WTC11 (cell line): ENCODE measurements at places on chromosomes 1 and 21.
A peak's percentile ranks its signal among the peaks of the same experiment; 100 is the strongest.

GRCh38 chr1:91754816-91755580 is 131.0 kb downstream of the TGFBR3 start:
- DNase-seq: no peak

DNA sequence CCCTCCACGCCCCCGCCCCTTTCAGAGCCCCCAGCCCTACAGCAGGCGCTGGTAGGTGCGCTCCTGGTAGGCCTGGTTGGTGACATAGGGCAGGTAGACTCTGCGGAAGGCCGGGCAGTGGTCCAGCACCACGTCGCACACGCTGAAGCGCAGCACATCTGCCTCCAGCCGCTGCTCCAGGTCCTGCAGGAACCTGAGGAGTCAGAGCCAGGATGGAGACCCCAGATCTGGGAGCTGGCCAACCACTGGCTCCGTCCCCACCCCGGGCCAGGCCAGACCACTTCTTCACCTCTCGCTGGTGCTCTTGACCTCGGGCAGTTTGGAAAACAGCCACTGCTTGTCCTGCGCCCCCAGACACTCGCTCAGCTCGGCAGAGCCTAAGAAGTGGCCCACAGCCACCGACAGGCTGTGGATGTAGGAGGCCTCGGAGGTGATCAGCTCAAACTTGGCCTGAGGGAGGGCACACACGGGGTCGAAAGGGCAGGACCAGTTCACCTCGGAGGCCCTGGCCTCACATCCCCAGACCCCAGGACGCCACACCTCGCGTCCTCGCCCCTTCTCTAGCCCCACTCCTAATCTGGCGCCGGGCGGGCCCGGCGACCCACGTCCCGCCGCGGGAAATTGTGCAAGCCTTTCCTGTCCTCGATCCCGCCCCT is 6.4 kb downstream of the ARHGEF19 start:
- no peak for DNase-seq

- no peak for DNase-seq
These were observed 160.4 kb downstream of the PIK3R3 start for GRCh38 chr1:45971922-45972531.

- DNase-seq: no peak
These were observed 24.8 kb downstream of the F11R start for GRCh38 chr1:160996178-160996577.

DNA sequence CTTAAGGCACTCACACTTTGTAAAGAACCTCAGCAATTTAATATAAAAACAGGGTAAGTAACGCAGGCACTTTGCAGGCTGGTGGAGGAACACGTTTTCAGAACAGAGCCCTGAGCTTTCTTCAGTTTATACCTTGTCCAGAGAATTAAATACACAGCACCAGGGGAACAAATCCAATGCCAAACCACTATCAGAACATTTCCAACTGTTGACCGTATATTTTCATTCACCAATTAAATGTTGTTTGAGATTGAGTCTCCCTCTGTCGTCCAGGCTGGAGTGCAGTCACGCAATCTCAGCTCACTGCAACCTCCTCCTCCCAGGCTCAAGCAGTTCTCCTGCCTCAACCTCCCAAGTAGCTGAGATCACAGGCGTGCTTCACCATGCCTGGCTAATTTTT is 29.7 kb downstream of the CLSTN1 start:
- DNase-seq: no peak

DNA sequence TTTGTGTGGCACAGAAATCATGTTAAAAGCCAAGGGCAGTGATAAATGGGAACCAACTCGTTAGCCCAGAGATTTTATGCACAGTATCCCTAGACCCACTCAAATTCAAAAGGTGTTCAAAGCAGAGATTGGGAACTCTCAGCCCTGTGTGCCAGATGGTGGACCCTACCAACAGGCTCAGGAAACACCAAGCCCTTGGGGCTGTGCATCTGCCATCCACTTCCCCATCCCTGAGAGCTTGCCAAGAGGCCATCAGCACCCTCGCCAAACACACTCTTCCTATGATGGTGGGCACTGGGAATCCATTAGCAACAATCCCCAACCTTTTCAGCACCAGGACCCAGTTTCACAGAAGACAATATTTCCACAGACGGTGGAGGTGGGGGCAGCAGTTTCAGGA is 194.2 kb upstream of the NFIA start:
- DNase-seq: no peak

DNA sequence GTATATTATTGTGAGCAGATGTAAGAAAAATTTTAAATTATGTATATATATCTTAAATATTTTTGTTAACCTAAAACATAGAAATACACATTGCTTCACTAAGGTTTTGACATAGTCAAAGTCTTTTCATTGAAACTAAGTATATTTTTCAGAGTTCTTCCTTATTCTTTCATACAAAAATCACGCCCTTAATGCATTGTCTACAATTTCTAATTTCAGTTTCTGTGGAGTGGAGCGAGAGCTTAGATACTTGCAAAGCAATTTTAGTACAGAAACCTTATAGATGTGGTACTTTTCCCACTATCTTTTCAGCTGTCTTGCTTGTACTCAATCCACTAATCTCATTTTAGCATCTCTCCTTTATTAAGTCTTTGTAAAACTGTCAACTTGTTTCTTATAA is 63.2 kb downstream of the CD58 start:
- DNase-seq: no peak

- DNase-seq: no peak
These were observed 21.1 kb downstream of the SNAP47 start for GRCh38 chr1:227756172-227756959.

DNA sequence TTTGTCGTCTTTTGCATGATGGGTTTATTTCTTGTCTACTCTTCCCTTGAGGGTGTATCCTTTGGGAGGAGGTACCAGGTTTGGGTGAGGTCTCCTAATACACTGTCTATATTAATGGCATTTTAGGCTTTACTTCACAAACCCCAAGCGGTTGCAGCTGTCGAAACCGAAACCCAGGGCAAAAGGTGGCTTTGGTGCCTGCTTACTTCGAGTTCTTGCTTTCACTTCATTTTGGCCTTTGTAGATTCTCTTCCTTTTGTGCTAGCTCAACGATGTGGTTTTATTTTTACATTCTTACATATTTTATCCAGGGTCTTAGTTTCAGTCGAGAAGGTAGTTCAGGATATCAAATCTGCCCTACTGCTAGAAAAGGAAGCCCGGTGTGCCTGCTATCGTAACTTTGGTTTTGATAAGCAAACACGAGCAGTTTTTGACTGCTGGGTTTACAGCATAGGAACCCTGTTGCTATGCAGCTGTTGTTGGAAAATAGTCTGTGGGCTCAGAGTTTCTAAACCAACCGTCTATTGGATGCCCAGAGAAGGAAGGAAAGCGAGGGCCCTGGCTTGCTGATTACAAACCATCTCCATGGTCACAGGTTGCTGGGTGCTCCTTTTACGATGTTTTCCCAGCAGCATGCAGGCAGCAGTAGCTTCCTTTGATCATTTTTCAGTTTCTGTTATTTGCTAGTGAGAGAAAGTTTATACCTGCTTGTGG is 9.8 kb upstream of the TSPAN2 start:
- no peak for DNase-seq

- DNase-seq: no peak
These were observed 581 bp downstream of the ETV3 start for GRCh38 chr1:157137408-157138219.

GRCh38 chr21:31351960-31352359 is 7.9 kb upstream of the TIAM1 start:
- DNase-seq: no peak

DNA sequence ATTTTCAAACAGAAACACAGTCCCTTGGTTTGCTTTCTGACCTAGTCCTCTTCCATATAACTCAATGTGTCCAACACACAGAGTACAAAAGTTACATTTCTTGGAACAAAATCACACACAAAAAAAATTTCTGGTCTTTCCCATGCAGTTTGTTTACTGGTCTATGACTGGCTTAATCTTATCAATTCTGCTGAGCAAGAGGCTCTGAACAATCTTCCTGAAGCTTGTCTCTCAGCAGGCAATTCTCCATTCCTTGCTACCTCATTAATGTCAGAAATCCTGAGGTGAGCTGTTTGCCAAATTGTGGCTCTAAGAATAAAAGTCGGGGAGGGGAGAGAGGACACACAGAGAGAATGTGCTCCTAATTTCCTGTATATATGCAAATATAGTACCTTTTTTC is 423.6 kb downstream of the HLX start:
- DNase-seq: no peak

DNA sequence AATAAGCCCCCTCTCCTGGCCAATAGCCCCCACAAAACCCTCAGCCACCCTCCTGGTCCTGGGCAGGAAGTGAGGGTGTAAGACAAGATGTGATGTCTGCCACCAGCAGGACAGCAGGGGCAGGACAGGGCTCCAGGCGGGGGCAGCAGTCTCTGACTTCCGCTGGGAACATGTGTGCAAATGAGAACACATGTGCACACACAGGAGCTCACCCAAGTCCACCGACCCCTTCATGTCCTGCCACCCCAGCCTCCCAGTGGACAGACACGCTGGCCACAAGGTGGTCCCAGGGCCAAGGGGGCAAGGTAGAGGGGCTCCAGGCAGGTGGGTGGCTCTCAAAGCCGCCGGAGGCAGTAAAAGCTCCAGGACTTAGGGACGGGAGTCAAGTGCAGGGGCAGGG is 60.1 kb downstream of the KCNAB2 start:
- no peak for DNase-seq

DNA sequence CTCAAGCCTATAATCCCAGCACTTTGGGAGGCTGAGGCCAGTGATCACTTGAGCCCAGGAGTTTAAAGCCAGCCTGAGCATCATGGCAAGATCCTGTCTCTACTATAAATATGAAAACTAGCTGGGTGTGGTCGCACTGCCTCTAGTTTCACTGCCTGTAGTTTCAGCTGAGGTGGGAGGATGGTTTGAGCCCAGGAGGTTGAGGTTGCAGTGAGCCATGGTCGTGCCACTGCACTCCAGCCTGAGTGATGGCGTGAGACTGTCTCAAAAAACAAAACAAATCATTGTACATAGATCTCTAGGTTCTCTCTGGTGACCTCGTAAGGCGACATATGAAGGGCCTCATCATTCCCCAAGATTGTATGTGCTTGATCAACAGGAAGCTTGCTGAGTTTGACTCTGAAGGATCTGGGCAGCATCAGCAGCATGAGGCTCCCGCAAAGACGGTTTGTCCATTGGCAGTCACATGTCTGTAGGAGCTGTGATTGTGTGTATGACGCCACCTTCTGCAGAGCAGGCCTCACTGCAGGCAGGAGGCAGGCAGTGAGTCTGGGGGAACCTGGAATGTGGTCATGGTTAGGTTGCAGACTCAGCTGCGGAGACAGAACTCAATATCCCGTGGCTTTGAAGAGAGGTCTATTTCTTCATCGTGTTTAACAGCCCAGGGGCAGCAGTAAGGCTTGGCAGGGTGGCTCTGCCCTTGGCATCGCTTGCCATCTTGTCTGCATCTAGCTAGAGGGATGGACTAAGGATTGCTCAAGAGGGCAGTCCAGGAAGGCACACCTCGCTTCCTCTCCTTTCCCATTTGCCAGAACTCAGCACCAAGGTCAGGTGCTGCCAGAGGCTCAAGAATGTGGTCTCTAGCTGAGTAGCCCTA is 14.0 kb downstream of the ATP5PO start:
- DNase-seq: peak; percentile 66

GRCh38 chr1:107794571-107794970 is 170.4 kb downstream of the VAV3 start:
- no peak for DNase-seq

GRCh38 chr1:70499695-70500094 is 88.6 kb downstream of the CTH start:
- no peak for DNase-seq

DNA sequence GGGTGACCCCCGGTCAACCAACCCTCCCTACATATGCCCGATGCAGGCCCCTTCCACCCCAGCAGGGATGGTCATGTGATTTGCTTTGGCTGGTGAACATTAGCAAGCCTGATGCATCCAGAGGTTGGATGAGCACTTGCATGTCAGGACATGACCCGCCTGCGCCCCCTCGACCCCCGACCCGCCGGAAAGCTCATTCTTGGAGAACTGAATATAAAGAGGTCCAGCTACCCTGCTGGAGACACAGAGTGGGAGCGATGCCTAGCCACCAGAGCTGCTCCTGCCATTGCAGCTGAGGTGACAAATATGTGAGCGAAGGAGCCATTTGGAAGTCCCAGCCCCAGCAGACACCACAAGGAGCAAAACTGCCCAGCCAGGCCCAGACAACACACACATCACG is 39.6 kb downstream of the COA6 start:
- no peak for DNase-seq

DNA sequence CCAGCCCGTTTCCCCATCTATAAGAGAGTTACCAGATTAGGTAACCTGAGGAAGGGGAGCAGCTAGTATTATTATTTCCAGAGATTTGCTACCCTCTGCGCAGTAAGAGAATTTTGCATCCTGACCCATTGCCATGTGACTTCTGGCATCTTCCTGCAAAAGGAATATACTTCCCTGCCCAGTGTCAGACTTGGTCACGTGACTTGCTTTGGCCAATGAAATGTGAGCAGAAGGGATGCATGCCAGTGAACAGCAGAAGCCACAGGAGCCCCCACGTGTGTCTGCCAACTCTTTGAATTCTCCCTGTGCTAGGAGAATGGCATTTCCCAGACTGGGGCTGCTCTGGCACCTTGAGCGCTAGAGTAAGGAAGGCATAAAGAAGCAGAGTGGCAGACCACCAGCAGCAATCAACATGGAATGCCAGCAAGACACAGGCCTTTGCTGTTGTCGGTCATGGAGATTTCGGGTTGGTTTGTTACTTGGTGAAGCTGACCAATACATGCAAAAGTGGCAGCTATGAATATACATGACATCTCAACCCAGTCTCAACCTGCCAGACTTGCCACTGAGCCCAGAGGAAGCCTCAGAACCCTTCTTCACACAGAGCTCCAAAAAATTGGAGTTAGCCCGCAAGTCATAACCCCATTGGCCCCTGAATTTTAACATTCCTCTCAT is 26.4 kb upstream of the SDHB start:
- DNase-seq: no peak

- no peak for DNase-seq
These were observed 95.3 kb upstream of the KIAA0040 start for GRCh38 chr1:175287849-175288248.

DNA sequence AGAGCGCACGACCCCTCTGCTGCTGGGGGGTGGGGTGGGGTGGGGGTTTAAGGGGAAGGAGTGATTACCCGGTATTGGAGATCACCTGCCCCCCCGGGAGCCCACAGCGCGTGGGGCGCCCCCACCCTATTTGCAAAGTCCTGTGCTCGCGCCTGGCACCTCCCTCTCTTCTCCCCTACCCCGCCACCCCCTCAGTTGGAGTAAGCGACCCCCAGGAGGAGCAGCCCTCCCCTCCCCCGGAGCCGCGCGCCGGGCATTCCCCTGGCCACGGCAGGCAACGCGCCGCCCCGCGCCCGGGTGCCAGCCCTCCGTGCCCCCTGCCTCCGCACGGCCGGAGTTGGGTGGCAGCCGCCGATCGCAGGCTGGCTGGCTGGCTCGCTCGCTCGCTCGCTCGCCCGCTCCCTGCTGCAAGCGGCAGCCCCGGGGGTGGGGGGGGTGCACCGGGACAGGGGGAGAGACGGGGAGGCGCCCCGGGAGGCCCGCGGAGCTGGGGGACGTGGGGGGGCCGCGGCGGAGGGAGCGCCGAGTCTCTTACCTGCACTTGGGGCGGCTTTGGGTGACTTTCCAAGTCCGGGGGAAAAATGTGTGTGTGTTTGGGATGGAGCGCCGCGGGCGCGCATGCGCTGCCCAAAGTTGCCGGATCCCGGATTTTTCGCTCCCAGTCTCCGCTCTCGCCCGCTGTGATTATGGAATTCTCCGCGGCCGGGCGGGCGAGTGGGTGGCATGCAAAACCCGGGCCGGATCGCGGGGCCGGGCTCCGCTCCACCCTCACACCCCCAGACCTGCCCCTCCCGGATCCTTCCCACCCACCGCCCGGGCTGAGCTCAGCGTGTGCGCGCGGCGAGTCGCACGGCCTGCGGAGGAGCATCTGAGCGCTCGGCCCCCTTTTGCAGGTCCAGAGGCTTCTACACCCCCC is at the start of gene CASZ1:
CASZ1 (minus strand) TSS at position 618 of the 916 bp plus-strand sequence. CDS start 102,757 bp downstream, outside the sequence.
- DNase-seq: peak; percentile 91
